ENCODE measurements at places on chromosomes 2 and 18. TPM values are rescaled to one million over a fixed set of nuclear protein-coding genes. Genes with fewer than 3 reads are reported as not detected.

Gene CAPN14
- total RNA-seq, result 35.1 TPM

Gene LYPD6
- total RNA-seq, result 0.26 TPM

Gene IL1R2
- not detected for total RNA-seq

Gene PAX3
- total RNA-seq, result not detected

Gene DNMT3A
- 12.9 TPM for total RNA-seq

Gene TBC1D8
- total RNA-seq, result 25.3 TPM
